NCI-H1105 treated with DMSO at 0.1 percent for 48 hours (cell line): ENCODE measurements at places on chromosomes 7 and 10.

- no peak for DNase-seq
Observed at GRCh38 chr7:123271231-123271630, 71.5 kb upstream of the SLC13A1 start.

DNA sequence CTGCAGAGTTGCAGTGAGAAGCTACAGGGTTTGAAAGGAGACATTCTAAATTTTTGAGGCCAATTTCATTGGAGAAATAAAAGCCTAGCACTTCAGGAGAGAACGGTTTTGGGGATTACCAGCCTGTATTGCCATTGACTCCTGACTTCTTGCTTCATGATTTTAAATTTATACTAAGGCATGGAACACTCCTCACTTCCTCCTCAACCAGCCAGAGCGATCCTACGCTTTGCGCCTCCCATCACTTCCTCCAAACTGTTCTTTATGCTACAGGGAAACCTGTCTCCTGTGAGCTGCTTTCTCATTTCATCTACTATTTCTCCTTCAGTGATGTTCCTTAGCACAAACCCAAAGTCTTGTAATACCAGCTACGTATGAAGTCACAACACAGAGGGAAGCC is 495.1 kb downstream of the SUGCT start:
- no peak for DNase-seq

GRCh38 chr7:143396182-143396581 is 12.5 kb downstream of the EPHA1 start:
- no peak for DNase-seq

DNA sequence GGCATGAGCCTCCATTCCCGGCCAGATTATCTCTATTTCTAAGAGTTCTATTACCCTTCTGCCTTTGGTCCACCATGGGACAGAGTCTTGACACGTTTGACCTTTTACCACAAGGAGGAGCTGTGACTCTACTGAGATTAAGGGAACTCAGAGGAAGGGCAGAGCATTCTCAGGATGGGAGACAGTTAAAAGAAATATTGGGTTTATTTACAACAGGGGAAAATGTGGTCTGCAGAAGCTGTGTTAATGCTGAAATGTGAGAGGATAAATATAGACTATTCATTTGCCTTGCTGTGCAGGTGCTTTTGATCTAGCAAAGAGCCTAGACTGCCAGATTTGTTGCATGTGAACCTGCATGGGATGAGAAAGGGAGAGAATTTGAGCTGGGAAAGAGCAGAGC is 45.8 kb upstream of the PRSS58 start:
- DNase-seq: peak; percentile 24

- no peak for DNase-seq
Observed at GRCh38 chr10:19800161-19800560, 16.1 kb upstream of the PLXDC2 start.

DNA sequence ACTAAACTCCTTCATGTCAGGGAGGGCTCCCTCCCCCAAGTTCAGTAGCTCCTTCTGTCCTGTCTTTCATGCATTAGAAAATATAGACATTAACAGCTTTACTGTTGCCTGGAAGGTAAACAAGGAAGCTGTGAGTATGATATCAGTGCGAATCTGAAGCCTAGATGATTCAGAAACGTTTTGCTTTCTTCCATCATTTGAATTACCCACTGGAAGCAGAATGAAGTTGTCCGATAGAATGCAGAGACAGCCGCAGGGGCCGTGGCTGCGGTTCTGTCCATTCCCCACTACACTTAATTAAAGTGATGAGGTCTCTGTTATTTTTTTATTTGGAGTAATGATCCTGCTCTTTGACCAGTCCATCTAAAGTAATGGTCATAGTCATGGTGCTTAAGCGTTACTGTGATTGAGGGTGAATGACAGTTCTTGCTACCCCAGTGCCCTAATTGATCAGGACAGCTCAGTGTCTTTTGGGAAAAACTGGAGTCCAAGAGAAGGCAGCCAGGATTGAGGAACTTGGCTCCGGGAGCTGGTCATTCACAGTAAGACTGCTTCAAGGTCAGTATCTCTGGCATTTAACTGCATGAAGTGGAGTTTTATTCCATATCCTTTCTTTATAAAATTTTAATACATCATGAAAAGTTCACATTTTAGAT is 69.9 kb downstream of the PTPRE start:
- DNase-seq: no peak

DNA sequence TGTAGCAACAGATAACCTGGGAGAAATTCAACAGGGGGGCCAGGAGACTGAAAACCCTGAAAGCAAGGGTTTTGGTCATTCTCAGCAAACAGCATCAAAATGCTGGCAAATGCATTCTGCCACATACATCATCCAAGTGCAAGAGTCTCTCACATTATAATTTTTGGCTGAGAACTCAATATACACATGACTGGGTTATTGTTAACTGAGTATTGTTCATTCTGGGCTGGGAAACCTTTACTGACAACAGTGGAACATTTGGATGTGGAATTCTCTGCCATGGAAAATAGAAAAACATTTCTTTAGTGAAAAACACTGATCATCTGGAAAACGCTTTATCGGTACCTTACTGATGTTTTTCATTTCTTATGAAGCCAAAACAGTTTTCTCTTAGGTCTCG is 73.1 kb upstream of the MET start:
- DNase-seq: no peak

DNA sequence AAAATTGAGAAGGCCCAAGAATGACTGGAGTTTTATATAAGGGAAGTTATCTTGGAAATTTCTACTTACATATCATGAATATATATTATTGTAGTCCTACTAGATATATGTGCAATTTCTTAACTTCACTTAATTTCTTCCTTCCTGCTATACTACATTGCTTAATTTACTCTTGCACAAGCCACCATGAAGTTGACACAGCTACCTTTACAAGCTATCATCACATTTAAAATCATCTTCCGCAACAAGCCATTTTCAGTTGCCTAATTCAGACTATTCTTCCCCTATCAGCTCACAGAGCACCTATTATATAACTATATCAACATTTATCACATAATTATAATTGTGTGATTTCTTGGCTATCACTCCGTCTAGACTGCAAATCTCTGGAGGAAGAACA is 418.4 kb downstream of the PARD3 start:
- no peak for DNase-seq

DNA sequence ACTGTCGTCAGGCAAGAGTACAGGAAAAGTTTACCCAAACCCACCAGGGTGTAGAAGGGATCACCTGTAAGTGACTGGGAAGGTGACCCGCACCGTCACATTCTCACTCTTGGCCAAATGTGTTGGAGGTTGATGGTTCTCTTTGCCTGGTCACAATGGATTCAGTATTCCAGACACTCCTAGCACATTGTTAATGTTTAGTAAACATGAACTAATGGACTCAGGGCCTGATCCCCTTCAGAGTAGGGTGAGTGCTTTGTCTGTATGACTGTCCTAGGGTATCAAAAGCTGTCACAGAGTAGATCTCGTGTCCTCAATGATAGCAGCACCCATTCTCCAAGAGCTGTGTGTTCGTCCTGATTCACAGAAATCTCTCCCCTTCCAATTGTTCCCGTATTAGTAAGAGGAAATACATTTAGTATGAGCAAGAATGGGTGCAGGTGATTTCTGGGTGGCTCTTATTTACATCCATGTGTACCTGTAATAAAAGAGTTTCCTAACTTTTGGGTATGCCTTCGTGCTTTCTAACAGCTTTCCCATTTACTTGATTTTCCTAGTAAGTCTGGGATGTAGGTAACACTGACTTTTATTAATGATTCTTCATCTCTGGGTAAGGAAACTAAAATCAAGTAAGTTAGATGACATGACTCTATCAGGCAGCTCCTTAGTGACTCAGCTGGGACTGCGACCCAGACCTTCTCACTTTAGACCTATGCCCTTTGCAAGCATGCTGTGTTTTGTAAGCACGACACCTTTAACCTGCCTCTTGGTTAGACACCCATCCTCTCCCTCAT is 4.7 kb downstream of the EEPD1 start:
- no peak for DNase-seq

- no peak for DNase-seq
Observed at GRCh38 chr7:47988496-47989386, 9.3 kb upstream of the HUS1 start.
